ENCODE measurements at places on chromosomes 12 and 14.

- DNase-seq = no peak
Observed at GRCh38 chr14:103001651-103002396, 55.5 kb downstream of the CDC42BPB start.

- DNase-seq = no peak
Observed at GRCh38 chr14:68264260-68264569, 444.6 kb downstream of the RAD51B start.

GRCh38 chr12:69916544-69917235 is 91.7 kb downstream of the MYRFL start:
- DNase-seq = no peak

DNA sequence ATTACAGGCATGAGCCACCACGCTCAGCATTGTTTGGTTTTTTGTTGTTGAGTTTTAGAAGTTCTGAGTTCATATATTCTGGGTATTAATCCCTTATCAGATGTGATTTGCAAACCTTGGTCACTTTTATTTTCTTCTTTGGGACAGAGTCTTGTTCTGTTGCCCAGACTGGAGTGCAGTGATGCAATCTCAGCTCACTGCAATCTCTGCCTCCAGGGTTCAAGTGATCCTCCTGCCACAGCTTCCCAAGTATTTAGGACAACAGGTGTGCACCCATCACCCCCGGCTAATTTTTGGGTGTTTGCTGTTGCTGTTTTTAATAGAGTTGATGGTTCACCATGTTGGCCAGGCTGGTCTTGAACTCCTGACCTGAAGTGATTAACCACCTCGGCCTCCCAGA is 11.8 kb downstream of the USP30 start:
- DNase-seq = no peak
